ENCODE measurements at places on chromosomes 6 and 20. TPM values are rescaled to one million over a fixed set of nuclear protein-coding genes. Genes with fewer than 3 reads are reported as not detected.

The KCNB1 gene
- total RNA-seq = 0.41 TPM

The HEY2 gene
- total RNA-seq = 0.25 TPM

DNA sequence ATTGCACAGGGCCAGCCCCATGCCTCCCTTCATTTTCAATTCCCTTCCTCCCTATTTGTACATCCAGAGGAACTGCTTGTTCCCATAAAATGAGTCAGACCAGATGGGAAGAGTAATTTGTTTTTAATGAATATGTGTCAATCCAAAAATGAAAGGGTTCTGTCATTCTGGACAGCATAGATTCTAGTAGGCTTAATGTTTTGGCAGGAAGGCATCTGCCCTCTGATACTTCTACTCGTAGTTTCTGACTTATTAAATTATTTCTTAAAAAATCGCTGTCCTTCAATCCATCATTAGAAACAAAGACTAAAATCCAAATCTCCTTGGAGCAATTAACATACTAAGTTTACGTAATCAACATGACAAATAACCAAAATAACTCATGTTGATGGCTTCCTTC lies 665.5 kb downstream of the TENT5A start:
- DNase-seq = no peak

DNA sequence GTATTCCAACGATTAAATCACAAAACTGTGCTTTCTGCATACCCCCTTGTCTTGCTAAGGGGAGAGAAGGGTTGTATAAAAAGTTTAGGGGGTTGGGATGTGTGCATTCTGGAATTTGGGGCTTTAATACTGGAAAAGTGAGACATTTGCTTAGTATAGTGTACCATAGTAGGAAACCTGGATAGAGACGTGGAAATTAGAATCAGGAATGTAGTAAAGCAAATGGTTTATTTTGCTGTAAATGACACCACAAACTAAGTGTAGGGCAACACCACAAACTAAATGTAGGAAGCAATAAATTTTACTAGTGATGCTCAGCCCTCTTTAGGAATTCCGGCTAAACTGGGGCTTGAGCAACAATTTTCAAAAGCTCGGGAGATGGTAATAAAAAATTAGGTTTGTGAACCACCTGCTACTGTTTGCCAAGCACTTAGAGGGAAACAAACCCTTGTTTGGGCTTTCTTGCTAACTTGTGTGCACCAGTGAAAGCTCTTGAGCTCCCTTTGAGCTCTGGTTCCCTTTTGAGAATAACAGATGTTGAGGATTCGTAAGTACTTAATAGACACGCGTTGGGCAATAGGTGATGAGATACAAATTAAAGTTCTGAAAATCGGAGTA lies 13.8 kb downstream of the BRD2 start:
- DNase-seq = no peak

- no peak for DNase-seq
Measured at GRCh38 chr6:162173466-162173865, 554.1 kb downstream of the PRKN start.

DNA sequence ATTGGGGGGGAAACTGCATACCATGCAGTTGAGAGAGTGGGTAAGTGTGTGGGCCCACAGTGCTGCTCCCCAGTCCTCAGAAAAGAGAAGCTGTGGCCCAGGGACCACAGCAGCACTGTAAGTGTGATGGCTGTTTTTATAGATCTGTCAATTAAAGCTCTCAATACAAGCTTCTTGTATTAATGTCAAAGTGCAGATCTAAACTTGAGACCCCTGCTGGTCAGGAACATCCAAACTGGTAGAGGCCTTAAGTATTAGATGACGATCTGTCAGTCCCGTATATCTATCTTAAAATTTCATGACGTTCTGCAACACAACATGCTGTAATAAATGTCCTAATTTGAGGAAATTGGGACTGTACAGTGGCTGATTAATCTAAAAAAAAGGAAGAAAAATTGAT lies 74.8 kb downstream of the TULP4 start:
- DNase-seq = no peak

DNA sequence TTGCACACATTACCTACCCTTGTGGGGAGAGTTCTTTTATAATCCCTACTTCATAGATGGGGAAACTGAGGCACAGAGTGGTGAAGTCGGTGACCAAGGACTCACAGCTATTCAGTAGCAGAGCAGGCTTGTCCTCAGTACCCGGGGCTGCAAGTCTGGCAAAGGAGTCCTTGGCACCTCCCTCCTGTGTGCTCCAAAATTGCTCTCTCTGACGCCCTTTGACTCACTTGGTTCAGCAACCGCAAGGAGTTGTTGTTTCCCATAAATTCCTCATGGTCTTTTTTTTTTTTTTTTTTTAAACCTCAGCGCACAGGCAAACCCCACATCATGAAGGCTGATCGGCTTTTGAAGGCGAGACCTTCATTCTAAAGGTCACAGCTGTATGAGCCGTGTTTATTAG lies 143.2 kb downstream of the CEBPB start:
- DNase-seq = peak; percentile 60

GRCh38 chr6:32195902-32196681 lies 3.6 kb upstream of the GPSM3 start:
- peak; percentile 81 for DNase-seq

DNA sequence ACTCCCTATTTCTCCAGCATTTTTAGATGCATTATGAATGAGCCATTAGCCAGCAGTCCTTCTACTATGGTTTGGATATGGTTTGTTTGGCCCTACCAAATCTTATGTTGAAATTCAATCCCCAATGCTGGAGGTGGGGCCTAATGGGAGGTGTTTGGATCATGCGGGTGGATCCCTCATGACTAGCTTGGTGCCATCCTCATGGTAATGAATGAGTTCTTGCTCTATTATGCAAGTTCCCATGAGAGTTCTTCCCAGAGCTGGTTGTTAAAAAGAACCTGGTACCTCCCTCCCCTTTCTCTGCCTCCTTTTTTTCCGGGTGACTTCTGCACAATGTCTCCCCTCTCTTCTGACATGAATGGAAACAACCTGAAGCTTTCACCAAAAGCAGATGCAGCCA lies 6.2 kb upstream of the CGA start:
- no peak for DNase-seq

Measured in fibroblast of the aortic adventitia (primary cell).